Activated CD8-positive, alpha-beta memory T cell treated with anti-CD3 and anti-CD28 coated beads for 1 hour (primary cell): ENCODE measurements at places on chromosomes 1 and 21.

DNA sequence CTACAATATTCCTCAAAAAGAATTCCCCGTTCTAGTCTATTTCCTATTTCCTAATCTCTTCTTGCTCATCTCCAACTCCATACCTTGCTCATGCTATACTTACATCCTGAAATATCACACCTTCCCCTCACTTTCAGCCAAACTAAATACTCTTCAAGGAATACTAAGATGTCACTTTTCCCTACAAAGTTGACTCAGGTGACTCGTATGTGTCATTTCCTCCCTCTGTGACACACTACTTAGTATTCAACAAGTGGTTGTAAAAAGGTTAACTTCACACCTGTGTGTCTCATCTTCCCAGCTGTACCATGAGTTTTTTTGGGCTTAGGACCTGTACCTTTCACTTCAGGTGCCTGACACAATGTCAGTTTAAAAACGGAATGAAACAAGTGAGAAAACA lies 81.9 kb upstream of the LBR start:
- DNase-seq, result no peak

- DNase-seq, result no peak
Observed at GRCh38 chr1:153395776-153396175, 4.9 kb upstream of the S100A8 start.

DNA sequence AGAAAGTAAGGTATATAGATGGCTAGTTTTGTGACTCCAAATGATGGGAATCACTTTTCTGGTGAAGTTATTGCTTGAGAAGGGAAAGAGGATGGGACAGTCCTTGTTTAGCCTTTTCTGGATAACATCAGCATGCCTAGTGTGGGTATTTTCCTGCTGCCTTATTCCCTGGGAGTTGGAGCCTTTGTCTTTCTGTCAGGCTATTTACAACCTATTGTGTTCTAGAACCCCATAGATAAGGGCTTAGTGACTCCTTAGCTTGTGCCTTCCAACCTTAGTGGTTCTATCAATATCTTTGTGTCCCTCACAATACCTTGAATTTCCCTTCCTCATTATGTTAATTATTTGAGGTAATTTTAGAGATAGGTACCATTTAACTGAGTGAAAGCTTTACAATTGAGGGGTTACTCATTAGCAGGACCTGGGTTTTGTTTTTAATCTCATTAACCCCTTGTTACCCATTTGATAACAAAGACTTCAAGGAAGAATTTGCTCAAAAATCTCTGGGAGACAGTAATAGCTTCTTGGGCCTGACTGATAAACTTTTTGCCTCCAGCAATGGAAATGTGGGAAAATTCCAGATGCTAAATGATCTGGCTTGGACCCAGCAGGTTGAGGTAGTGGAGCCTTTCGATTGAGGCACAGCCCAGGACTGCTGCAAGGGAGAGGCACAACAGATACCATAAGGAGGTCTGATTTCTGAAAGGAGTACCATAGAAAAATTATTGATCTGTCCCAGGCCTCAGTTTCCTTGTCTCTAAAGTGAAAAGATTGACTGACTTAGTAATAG lies 49.0 kb downstream of the CACHD1 start:
- no peak for DNase-seq

DNA sequence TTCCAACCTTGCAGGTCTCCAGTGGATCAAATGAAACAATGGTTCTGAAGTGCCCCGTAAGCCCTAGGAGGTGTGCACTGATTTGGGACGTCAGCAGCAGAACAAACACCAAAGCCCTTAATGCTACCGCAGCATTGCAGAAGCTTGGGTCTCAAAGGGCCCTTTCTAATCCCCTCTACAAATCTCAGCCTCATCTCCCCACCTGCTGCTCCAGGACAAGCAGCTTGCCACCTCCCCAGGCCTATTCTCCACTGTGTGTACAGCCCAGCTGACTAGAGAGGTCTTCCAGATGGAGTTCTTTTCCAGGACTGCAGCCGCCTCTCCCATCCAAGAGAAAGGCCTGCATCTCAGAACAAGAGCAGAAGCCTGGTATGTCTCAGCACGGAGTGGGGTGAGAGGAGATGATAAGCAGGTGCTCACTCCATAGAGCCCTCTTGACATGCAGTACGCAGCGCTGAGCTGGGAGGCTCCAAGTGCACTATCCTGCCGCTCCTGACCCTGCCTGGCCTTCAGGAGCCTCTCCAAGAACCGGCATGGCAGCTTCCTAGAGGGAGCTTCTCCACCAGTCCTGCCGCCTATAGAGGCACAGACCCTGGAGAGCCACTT lies 46.3 kb downstream of the MRPL37 start:
- DNase-seq, result no peak

- peak; percentile 56 for DNase-seq
Observed at GRCh38 chr1:109790735-109791494, 27.2 kb upstream of the EPS8L3 start.

GRCh38 chr1:5141750-5142149 lies 487.3 kb downstream of the AJAP1 start:
- DNase-seq, result no peak

GRCh38 chr1:11997081-11997850 lies 17.0 kb downstream of the MFN2 start:
- DNase-seq, result no peak
